EH (cell line): ENCODE measurements at places on chromosomes 11 and 22.
A peak's percentile ranks its signal among the peaks of the same experiment; 100 is the strongest.

DNA sequence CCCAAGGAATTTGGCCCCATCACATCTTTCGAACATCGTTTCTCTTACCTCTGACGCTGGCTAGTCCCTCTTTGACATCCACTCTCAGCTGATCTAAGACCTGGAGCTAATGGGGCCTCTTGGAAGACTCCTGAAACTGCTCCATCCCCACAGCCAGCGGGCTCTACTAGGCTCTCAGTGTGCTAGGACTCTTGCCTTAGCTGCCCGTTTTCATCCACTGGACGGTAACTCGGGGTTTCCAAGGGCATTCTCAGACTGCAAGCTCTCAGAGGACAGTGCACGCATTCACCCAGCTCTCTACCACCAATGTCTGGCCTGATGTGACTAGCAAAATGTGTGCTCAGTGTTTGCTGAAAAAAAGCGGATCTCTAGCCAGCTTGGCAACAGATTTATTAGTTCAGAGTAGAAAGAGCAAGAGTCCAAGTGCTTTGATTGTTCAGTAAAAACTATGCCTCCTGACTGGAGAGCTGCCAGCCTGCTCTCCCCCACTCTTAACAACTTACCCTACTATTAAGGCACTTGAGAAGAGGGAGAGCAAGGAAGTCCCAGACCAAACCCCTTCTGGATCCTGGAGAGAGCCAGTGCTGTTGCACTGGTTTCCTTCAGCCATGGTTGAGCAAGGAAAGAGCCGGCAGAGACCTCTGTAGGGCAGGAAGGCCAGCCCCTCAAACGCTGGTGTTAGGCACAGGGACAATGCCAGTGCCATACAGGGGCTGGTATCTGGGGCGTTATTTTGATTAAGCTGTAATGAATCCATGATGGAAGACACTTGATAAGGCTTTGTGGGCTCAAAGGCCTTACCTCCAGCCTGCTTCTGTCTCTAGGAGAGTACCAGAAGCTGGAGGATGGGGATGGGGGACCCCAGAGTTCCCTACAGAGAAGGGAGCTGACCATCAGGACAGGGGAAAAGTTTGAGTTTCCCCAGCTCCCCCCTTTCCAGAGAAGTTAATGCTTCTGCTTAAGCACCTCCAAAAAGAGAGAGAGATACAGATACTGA, 9.2 kb downstream of the RELA start:
- DNase-seq = no peak

GRCh38 chr11:46288451-46288850, 11.0 kb downstream of the CREB3L1 start:
- DNase-seq = no peak

- DNase-seq = no peak
Observed at GRCh38 chr11:34549271-34549670, 35.7 kb upstream of the ELF5 start.

- no peak for DNase-seq
Observed at GRCh38 chr11:117887431-117888138, 11.1 kb upstream of the FXYD6 start.

- DNase-seq = no peak
Observed at GRCh38 chr22:33851821-33852384, 68.4 kb downstream of the LARGE1 start.

DNA sequence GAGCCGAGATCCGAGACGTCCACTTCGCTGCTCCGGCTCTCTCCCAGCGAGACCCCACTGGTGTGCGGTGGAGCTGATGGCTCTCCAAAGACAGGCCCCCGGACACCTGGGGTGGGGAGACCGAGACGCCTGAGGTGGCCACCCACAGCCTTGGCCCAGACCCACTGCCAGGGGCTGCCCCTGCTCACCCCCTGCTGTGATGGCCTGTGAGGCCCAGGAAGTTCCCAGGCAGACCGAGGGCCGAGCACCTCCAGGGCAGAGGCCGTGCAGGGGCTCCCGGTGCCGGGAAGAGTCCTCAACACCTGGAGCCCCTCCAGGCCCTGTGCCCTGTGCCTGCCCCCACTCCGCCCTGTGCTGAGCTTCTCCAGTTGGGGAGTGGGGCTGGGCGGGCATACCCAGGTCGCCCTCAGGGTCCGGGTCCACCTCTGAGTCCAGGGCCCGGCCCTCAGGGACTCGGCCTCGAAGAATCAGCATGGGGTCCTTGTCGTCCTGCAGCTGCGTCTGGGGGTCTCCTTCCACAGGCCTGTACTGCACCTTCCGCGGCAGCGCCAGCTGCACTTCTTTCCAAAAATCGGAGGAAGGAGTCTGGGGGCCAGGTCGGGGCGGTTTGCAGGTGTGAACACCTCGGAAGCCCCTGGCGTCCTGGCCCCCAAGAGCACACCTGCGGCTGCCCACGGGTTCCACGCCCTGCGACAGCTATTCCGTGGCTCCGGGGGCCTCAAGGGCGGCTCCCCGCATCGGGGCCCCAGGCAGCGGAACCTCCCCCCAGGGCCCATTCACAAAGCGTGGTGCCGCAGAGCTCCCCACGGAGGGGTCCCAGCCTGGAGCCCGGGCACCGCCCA, 8.6 kb downstream of the SIGIRR start:
- DNase-seq = no peak

- peak; percentile 95 for DNase-seq
Observed at GRCh38 chr11:59706518-59707285, 6.9 kb downstream of the OR10V1 start.
